ENCODE measurements at places on chromosomes 2 and 18.

DNA sequence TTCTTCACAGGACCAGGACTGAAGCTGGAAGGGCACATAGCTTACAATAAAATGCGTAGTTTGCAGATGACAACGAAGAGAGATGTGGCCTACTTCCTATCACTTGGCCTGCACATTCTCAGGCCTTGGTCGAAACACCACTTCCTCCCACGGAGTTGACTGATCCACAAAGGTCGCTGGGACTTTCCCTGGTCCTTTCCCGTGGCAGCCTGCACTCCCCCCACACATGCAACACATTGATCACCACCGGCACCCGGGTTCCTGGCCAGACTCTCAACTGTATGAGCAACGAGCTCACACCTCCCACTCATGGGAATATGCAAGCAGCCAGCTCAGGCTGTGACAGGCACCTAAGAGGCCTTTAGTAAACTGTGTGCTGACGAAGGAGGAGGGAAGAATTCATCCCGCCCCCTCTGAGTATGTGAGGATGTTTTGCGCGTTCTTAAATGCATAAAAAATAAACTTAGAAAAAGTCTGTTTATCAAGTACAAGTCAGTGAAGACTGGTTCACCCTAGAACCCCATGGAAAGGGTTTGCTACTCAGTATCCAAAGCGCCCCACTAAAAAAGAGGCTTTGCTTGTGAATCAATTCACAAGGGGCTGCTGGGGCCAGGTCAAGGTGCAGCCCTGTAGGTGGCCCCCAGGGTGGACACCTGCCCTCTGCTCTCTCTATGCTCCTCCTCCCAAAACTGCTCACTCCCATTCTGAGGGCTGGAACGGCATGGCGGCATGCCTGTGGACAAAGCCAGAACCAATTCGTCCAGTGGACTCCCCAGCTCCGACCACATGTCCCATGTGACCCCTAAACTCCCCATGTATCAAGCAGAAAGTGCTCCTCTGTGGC lies 154.3 kb downstream of the EIPR1 start:
- peak; percentile 96 for DNase-seq

DNA sequence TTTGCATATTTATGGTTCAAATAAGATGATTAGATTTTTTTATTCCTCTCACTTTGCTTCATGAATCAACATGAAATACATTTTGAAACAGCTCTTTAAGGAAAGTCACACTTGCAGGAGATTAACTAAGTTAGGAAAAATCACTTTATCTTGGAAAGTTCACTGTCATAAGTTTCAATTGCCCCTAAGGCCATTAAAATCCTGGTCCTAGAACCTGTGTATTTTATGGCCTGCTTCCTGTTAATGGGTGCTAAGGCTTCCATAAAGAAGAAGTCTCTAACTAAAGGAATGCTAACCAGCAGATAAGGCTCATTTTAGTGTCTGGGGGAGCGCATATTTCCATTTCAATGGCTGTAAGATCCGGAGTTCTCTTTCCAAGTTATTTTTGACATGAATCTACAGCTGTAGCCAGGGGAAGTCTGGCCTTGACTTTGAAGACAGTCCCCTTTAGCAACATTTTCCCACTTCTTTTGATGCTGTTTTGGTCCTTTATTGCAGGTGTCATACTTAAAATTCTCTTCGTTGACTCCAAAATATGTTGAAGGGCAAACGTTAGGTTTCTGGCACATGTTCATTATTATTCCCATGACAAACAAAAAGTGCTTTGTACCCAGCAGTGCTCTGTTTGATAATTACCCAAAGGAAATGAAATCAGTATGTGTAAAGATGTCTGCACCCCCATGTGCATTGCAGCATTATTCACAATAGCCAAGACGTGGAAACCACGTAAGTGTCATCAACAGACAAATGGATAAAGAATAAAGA lies 34.4 kb upstream of the SH3BP4 start:
- no peak for DNase-seq

DNA sequence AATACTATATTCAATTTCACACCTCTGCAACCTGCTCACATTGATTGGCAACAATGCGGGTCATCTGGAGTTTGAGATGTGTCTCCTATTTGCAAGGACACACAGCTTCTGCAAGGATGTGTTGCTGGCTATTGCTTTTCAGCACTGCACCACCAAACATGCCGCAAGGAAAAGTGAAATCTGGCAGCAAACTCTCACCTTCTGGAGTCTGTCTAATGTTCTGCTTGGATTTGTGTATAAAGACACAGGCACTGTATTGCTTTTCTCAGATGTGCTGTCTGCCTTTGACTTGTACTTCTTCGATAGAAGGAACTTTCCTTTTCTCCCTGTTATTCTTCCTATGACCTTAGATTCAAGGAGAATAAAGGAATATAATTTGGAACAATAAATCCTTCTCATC lies 138.6 kb upstream of the EPHA4 start:
- DNase-seq = no peak

DNA sequence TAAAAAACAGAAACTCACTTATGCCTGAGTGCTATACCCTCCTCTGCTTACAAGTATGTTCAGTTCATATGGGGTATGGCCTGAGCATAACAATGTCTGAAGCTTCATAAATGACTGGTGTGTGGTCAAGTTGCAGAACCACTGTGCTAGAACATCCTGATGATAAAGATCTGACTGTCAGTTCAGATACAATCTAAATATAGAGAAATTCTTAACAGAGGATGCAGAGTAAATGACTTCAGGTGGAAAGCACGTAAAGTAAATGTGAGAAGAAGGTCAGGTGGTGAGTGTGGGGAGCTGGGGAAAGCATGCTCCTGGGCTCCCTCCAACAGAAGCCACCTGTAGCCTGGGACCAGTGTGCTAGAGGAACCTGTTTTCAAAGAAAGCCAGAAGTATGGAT lies 926.2 kb downstream of the TSN start:
- DNase-seq = no peak

DNA sequence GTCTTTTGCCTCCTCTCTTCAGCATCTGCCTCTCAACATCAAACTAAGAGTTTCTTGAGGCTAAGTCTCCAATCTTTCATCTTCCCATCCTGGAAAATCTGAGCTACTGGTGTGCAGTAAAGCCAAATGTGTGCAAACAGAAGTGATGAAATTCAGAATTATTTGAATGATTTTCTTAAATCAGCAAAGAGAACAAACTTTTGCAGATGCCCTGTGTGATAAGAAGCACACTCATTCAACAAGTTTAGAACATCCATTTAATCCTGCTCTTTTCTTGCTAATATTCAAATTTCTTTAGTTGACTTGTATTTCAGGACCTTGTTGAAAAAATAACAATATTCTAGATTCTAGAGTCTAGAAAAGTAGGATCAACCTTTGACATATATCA lies 1374.9 kb upstream of the CELF4 start:
- DNase-seq = no peak

- no peak for DNase-seq
These were observed 34.1 kb downstream of the POLI start for GRCh38 chr18:54303408-54303807.

DNA sequence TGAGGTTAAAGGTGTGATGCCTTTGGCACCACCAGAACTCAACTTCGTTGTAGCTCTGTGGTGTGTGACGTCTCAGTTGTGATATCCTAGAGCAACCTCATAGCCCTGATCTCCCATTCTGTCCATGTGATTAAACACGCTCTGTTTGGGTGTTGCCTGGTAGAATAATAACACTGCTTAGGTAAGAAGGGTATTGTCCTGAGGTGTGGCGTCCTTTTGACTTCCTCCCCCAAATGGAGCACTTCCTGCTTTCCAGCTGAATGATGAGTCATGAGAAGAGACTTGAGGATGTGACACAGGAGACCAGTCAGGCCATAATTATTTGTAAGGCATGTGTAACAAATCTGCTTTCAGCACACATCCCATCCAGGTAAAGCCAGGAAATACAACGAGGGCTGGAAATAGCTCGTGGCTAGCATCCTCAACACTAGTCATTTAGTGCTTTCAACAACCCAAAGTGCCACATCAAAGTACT lies 100.7 kb downstream of the RAPGEF4 start:
- peak; percentile 3 for DNase-seq

DNA sequence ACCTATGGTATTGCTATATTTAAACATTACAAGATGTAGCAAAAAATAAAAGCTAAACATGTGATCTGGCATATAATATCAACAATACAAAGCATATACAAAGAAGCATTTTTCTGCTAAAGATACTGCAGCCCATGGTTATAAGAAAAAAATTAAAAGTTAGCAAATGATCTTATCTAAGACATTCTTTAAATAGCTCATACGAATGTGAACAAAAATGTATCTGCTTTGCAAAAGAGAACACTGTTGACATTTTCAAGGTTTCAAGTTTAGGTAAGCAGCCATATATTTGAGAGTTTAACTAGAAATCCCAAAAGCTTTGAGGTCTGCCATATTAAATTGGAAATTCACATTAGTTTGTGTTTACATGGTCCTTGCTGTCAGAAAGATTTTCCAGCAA lies 301.0 kb upstream of the SLC39A10 start:
- no peak for DNase-seq

DNA sequence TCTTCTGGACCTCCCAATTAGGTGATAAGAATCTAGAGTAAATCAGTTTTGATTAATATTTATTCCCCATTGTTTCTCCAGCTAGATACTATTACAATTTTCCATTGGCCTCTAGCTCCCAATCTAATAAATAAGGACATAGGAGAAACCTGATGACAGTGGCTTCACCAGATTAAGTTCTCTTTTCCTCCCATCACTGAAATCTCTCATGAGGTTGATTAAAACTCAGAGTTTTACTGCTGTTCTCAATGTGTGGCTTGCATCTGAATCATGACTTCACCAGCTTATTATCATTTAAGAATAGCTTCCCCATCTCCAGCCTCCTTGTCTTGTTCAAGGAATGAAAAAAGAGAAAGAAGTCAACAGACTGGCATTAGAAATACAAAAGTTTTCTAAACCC lies 3.9 kb upstream of the CCDC102B start:
- DNase-seq = no peak

DNA sequence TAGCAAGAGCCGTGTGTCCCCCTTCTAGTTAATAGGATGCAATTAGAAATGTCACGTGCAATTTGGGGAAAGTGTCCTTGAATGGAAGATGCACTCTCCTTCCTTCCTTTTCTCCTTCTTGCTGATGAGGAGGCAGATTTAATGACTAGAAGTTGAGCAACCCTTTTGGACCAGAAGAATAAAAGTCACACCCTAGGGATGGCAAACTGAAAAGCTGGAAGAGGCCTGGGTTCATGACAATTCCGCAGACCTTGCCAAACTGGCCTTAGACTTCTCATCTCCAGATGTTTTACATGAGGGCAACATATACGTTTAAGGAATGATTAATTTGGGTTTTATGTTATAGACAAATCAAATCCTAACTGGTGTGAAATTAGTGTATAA lies 38.6 kb upstream of the NCOA1 start:
- no peak for DNase-seq

DNA sequence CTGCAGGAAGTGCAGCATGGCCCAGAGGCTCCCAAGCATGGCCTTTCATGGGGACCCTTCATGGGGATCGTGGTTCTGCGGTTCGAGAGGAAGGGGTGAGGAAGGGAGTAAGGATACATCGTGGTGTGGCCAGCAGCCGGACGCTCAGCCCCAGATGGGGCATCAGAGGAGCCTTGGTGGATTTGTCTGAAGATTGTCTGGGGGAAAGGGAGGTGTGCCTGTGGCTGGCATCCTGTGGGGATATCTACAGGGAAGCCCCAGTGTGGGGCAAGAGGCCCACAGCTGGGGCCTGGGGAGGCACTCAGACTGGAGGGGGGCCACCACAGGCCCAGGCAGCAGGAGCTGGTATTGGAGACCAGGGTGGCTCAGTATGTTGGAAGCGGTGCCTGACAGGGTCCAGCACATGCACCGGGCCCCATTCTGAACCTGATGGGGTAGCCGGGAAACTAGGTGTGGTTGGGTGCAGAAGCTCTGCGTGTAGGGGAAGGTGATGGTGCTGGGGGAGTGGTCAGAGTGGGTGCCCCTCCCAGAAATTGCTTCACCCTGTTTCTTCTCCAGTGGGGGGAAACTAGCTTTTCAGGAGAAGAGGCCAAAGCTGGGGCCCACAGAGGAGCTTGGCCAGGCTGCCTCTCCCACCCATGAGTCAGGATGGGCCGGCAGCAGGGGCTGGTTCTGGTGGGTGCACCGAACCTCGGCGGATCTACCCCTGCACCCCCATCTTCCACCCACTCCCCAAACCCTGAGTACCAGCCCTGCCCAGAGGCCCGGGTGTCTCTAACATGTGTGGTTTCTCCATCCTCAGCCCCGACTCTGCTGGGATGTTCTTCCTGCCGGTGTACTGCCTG lies 274.4 kb upstream of the HDAC4 start:
- no peak for DNase-seq

- no peak for DNase-seq
These were observed 40.5 kb upstream of the SH3BP4 start for GRCh38 chr2:234911271-234911670.

DNA sequence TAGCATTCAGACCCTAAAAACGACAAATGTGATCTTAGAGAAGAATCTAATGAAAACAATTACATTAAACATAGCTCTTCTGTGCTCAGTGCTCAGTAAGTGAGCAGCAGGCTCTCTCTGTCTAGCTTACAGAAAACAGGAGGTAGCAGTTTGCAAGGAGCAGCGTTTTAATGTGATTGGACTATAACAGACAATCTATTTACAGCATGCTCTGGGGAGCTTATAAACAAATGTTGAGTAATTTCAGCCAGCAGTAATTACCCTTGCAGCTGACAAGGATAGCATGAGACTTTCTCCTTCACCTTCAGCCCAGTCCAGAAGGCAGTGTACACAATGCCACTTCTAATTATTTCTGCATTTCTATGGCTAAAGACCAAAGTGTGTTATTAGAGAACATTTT lies 270.4 kb downstream of the FIGN start:
- DNase-seq = no peak
